T follicular helper cell (primary cell): ENCODE measurements at places on chromosomes 16 and 17.

DNA sequence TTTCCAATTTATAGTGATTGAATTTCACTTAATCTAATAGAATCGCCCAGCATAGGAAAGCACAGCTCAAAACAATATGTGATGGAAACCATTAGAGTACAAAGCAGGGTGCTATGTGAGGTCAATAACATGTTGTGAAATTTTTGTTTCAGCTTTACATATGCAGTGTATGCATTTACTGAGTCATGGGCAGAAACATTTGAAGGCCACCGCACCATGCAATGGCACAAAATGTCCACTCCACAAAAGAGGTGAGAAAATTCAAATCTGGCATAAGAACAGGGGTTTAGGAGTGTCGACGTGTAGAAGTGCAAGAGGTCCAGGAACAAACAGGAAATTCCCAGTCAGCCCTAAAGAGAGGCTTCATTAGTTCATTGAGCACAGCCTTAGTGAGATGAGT lies 131.2 kb downstream of the ANKFN1 start:
- DNase-seq, result no peak

GRCh38 chr17:38654411-38655398 lies 20.1 kb downstream of the EPOP start:
- DNase-seq, result no peak

GRCh38 chr17:72387487-72387886 lies 266.7 kb downstream of the SOX9 start:
- DNase-seq, result no peak

DNA sequence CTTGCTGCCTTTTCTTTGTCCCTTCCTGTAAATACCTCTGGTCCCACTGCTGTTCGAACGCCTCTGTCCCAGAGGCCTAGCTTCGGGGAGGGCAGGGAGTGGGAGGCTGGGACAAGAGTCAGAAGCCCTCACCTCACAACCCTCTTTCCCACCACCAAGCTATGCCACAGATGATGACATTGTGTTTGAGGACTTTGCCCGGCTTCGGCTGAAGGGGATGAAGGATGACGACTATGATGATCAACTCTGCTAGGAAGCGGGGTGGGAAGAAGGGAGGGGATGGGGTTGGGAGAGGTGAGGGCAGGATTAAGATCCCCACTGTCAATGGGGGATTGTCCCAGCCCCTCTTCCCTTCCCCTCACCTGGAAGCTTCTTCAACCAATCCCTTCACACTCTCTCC lies 10.4 kb downstream of the ARRB2 start:
- DNase-seq, result no peak

GRCh38 chr16:8569650-8570346 lies 20.5 kb downstream of the TMEM114 start:
- DNase-seq, result no peak

GRCh38 chr16:84357191-84357651 lies 11.1 kb upstream of the ATP2C2 start:
- no peak for DNase-seq

- no peak for DNase-seq
Measured at GRCh38 chr16:19114359-19115147, 789 bp downstream of the ITPRIPL2 start.

DNA sequence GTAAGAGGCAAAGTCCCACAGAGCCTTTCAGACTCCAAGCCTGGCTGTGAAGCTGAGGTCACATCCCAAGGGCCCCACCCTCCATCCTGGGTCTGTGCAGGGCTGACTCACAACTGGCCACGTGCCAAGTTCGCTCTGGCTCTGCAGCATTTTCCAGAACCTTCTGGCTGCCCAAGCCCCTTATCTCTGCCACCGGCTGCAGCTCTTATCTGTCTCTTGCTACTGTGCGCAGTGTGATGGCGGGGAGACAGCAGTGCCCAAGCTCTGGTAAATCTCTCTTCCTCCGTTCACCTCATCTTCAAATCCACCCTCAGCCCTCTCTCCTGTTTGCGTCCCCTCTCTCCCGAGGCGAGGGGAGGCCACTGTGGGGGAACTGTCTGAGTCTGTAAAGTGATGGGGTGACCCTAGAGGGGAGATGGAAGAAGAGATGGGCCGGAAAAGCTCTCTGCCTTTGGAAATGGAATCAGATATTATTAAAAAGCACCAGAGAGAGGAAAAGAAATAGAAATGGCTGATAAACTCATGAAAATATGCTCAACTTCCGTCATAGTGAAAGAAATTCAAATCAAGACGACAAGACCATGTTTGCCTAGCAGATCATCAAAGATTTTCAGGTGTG lies 162.7 kb upstream of the CDC42EP4 start:
- DNase-seq, result no peak

DNA sequence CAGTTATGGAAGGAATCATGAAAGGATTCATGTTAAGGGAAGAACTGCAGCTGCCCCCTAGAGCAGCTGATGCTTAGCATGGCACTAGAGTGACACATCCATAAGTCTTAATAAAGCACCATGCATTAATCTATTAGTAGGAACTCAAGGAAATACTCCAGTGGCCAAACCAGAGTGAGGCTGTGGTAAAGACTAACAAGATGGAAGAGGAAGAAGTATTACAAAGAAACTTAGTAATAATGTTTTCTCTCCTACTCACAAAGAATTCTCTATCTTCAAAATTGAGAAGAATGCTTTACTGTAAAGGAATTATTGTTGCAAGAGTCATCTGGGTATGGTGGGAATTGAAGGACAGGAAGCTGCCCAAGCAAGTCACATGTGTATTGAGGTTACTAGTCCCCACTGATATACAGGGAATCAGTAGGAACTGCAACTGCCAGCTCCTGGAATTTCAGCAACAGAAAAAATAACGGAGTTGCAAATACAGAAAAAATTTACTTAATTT lies 29.9 kb upstream of the TOM1L1 start:
- no peak for DNase-seq

GRCh38 chr17:78709119-78709681 lies 72.9 kb downstream of the CYTH1 start:
- DNase-seq, result no peak

- DNase-seq, result peak; percentile 42
Measured at GRCh38 chr16:1309888-1310831, 724 bp downstream of the UBE2I start.

DNA sequence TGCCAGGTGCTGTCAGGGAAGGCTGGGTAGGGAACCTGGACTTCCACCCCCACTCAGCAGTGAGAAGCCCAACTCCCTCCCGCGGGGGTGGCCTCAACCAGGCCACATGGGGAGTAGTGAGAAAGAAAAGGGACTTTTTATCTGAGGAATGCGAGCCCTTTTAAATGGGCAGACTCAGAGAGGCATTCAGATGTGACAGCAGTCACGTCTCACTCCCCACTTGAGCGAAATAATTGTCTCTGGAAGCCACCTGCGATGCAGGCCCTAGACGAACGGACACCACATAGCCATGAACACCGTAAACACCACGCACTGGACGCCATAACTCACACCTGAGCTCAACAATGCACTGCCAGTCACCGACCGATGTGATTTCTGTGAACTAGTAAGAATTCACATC lies 11.9 kb upstream of the CD300E start:
- DNase-seq, result no peak

DNA sequence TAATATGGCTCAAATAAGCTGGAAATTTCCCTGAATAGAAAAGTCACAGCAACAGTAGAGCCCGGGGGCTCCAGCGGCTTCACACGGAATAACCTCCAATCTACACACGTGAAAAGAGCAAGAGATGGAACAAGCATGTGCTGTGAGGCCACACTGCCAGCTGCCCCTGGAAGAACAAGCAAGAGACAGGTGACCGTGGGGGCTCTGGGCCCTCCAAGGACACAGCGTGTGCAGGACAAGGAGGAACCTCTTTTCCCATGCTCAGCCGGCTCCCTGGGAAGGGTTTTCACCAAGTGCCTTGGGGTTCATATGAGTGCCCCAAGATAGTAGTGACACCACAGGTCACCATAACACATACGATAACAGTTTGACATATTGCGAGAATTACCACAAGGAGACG lies 110.2 kb upstream of the ZNF750 start:
- DNase-seq, result no peak

- DNase-seq, result no peak
Measured at GRCh38 chr16:10728003-10728887, 15.4 kb upstream of the NUBP1 start.

DNA sequence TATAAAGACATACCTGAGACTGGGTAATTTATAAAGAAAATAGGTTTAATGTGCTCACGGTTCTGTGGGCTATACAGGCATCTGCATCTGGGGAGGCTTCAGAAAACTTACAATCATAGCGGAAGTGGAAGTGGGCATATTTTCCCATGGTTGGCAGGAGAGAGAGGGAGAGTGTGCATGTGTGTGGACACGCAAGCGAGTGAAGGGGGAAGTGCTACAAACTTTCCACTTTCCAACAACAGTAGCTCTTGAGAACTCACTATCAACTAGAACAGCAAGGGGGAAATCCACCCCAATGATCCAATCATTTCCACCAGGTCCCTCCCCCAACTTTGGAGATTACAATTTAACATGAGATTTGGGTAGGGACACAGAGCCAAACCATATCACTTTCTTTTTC lies 11.1 kb downstream of the TAOK1 start:
- no peak for DNase-seq

- no peak for DNase-seq
Measured at GRCh38 chr17:13503526-13503925, 98.2 kb downstream of the HS3ST3A1 start.

DNA sequence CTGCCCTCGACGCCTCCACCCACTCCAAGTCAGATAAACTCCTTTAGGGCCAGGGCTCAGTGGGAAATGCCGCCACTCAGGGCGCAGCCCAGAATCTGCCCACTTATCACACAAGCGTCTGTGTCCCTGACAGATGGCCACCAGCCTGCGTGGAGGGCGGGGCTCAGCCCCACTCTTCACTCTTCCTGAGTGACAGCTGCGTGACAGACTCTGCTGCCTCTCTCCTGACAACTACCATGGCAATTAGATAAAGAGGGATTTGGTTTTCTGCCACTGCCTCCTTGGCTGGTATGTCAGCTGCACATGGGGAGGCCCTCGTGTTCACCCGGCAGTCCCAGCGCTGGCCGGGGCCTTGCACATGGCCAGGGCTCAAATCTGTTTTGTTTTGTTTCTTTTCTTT lies 96.2 kb downstream of the RTN4RL1 start:
- no peak for DNase-seq

DNA sequence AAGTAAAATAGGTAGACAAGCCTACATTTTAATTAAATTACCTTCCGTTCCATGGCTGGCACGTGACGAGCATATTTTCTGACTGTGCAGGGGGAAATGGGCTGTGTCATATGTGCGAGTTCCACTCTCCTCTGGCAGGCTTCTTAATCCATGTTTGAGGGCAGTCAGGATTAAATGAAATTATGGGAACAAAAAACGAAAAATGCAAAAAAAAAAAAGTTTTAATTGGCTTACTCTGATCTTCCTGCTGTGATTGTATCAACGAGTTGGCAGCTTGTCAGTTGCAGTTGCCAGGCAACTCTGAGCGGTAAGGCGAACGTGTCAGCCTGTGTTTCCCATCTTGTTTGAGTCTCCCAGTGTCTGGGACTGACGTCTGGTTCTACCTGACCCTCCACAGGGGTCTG lies 302.9 kb upstream of the XYLT1 start:
- no peak for DNase-seq

- no peak for DNase-seq
Measured at GRCh38 chr17:74900208-74900607, 6.8 kb upstream of the FADS6 start.

DNA sequence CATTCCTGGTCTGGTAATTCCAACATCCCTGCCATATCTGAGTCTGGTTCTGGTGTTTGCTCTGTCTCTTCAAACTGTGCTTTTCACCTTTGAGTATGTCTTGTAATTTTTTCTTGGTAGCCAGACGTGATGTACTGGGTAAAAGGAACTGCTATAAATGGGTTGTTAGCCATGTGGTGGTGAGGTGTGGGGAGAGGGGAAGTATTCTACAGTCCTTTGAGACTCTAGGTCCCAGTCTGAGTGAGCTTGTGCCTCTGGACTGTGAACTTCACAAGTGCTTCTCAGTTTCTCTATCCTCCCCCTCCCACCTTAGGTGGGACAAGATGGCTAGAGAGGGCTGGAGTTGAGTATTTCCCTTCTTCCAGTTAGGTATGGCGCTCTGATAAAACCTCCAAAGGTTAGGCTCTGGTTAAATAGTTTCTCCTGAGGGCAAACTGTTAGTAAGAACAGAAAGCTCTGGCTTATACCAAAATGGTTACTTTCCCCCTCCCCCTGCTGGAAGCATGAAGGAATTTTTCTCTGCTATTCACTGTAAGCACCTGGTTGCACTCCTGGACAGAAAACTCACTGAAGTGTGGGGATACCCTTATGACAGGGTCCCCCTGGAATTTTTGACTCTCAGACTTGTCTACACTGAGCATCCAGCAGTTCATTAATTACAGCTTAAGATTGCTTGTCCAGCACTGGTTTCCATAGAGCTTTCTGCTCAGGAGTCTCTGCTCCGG lies 87.8 kb downstream of the MARCHF10 start:
- no peak for DNase-seq

- DNase-seq, result no peak
Measured at GRCh38 chr17:49610883-49611584, 35.4 kb downstream of the NXPH3 start.

- no peak for DNase-seq
Measured at GRCh38 chr17:44628243-44629188, 27.8 kb upstream of the MEIOC start.

GRCh38 chr16:22372882-22373661 lies 1.3 kb downstream of the CDR2 start:
- DNase-seq, result no peak

GRCh38 chr16:50069060-50069459 lies 3.3 kb downstream of the HEATR3 start:
- no peak for DNase-seq

- DNase-seq, result peak; percentile 19
Measured at GRCh38 chr17:48505788-48506187, 25.0 kb downstream of the HOXB1 start.

- no peak for DNase-seq
Measured at GRCh38 chr17:15213381-15214087, 51.6 kb downstream of the PMP22 start.

DNA sequence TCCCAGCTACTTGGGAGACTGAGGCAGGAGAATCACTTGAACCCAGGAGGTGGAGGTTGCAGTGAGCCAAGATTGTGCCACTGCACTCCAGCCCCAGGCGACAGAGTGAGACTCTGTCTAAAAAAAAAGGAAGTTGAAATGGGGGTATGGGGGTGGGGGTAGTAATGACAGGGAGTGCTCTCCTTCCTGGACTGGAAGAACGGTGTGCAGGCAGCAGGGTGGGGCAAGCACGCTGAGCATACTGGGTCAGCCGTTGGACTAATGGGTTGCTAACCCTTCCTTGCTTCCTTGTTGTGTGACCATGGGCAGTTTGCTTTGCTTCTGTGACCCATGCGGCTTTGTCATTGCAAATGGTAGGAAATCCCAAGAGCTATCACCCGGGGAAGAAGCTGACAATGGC lies 16.5 kb downstream of the KATNIP start:
- no peak for DNase-seq

DNA sequence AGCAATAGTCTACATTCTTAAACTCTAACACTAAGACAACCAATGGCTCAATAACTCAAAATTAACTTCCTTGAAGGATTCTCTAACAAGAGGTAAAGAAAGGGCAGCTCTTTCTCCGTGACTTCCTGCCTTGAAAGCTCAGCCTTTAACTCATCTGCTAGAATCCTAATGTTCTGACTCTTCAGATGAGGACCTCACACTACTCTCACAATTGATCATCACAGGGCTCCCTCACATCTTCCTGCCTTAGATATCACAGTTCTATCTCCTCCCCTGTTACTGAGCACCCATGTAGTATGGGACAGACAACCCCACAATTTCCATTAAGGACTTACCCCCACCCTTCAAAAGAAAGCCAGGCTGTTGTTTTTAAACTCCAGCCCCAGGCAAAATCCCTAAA lies 33.5 kb downstream of the SMURF2 start:
- no peak for DNase-seq
